Activated naive CD8-positive, alpha-beta T cell treated with anti-CD3 and anti-CD28 coated beads, Interleukin-2, amount 50 U/mL, for 16 hours (primary cell): ENCODE measurements at places on chromosomes 6 and 20.

GRCh38 chr20:40768105-40768504 is 79.1 kb upstream of the MAFB start:
- DNase-seq: no peak

- DNase-seq: no peak
These were observed 42.9 kb downstream of the LINC00237 start for GRCh38 chr20:21063276-21063675.

GRCh38 chr6:124203812-124204167 is 400.1 kb downstream of the NKAIN2 start:
- DNase-seq: no peak

GRCh38 chr20:34389954-34390555 is 27.0 kb downstream of the ITCH start:
- DNase-seq: no peak

DNA sequence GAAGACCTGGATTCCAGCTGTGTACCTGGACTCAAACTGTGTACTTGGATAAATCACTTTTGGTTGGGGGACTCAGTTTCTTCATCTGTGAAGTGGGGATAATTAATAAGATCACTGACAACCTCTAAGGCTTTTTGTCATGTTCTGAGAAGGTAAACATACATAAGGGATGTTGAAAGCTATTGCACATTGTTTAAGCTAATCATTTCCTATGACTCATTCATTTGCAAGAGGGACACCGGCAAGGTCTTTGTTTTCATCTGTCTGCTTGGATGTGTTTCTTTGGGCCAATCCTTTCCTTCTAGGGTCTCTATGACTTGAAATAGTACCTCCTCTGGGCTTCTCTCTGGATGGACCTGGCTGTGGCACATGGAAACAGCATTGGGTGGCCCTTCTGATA is 6.8 kb downstream of the PROKR2 start:
- DNase-seq: no peak

- DNase-seq: no peak
These were observed 16.9 kb downstream of the CDH22 start for GRCh38 chr20:46291401-46291800.

- DNase-seq: no peak
These were observed 218.8 kb upstream of the PDE10A start for GRCh38 chr6:165881806-165882205.

DNA sequence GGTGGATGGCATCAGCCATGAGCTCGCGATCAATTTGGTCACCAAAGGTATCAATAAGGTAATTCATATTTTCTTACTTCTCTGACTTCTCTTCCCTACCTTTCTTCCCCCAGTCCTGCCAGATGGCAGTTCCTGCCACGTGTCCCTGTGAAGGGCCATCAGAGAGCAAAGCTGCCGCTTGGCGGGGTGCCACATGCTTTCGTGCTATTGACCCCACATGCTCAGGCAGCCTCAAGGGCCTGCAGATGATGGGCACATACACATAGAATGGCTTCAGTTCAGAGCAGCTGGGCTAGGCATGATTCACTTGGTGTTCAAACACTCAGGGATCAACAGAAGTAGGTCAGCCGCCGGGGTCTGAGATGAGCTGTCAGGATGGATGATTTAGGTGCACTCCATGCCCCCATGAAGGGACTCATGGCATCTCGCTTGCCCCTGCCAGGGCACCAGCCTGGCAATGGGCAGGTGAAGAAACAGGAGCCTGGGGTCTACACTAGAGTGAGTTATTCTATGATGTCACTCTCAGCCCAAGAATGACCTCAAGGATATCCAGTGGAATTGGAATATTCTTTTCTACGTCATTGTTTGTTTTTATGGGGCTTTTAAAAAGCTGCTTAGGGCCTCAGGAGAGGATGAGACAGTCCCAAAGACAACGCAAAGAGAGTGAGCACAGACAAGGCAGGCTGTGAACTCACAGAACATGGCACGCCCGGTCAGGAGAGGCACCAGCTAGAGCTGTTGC is 25.5 kb downstream of the BANF2 start:
- DNase-seq: no peak

- DNase-seq: no peak
These were observed 877.5 kb downstream of the TFAP2A start for GRCh38 chr6:9537381-9537780.
